T-helper 2 cell (primary cell): ENCODE measurements at places on chromosomes 7 and 10.

GRCh38 chr7:127189074-127189473 is 63.7 kb downstream of the GRM8 start:
- no peak for DNase-seq

DNA sequence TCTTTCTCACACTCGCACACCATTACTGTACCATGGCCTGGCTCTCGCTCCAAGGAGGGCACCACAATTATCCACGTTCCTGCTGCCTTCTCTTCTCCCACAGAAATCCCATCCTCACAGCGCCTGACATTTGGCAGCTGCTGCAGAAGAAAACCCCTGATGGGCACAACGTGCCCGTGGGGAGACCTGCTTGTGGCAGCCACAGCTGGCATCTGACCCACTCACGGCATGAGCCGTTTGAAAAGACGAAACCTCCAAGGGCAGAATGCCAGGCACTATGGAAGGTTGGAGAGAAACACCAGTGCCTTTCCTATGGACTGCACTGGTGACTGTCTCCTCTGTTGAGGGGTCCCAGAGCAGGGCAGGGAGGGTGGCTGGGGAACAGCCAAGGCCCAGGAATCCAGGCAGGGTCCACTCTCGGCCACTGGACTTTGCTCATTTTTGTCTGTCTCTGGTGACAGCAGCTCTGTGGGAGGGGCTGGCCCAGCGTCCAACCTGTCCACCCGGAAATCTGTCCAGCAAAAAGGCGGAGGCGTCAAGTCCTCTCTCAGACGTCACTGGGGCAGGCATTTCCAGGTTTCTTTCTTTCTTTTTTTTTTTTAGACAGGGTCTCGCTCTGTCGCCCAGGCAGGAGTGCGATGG is 61.0 kb upstream of the MKRN1 start:
- DNase-seq = no peak

- no peak for DNase-seq
Observed at GRCh38 chr10:125085258-125086054, 74.9 kb downstream of the CTBP2 start.

- DNase-seq = no peak
Observed at GRCh38 chr7:9761224-9761623, 1212.4 kb upstream of the PHF14 start.

DNA sequence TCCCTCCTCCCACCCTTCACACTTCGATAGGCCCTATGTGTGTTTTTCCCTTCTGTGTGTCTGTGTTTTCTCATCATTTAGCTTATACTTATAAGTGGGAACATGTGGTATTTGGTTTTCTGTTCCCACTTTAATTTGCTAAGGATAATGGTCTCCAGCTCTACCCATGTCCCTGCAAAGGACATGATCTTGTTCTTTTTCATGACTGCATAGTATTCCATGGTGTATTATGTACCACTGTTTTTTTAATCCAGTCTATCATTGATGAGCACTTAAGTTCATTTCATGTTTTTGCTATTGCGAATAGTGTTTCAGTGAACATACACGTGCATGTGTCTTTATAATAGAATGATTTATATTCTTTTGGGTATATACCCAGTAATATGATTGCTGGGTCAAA is 46.3 kb upstream of the GNAT3 start:
- DNase-seq = no peak

DNA sequence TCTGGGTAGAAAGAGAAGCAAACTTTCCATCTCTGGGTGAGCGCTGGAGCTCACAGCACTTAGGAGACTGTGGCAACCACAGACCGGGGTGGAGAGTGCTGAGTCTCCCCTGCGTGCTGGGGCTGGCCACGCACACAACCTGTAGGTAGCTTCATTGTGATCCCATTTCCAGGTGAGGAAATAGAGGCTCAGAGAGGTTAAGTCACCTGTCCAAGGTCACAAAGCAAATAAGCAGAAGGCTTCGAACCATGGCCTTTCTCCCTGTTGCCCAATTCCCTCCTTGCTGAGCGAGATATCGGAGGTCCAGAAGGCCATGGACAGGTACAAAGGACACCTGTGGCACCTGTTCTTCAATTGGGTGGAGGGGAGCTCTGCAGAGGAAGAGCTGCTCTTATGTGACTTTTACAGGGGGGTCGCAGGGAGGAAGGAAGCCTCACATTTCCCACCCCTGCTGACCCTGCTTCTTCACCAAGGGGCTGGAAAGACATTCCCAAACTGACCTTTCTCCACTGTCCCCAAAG is 39.4 kb downstream of the ZCCHC24 start:
- no peak for DNase-seq

DNA sequence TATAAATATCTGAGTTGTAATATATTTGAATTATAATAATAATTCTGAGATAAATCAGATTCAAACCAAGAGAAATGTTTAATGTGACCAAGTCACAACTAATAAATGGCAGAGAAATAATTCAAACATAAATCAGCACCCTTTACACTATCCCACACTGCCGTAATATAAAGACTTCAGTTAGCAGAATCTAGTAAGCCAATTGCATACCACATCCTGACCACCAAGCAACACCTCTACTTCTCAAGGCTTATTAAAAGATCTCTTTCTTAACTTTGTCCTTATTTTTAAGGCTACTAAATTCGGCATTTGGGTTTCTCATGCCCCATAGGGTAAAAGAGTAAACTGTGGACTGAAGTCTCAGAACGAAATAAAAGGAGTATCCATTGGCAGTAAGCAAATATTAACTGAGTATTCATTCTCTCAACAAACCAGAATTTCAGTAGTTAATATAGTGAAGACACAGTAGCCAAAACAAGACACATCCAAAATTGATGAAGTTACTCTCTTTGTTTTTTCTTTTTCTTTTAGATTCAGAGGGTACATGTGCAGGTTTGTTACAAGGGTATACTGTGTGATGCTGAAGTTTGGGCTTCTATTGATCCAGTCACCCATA is 14.8 kb downstream of the ACBD5 start:
- peak; percentile 61 for DNase-seq

DNA sequence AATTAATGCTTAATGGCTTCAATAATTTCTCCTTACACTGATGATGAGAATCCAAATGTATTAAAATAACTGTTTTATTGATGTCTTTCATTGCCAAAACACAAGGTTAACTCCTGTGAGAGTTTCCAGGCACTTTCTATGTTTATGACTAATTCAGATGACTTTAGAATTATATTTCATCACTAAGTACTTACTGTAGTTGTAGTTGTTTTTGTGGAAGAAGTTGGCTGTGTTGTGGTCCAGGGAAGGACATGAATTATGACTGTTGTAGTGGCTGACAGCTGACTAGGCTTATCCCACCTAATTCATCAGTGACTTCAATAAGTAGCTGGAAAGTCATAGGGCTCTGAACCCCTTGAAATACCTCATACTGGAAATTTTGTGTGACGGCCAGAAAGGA is 254.8 kb downstream of the HGF start:
- no peak for DNase-seq

DNA sequence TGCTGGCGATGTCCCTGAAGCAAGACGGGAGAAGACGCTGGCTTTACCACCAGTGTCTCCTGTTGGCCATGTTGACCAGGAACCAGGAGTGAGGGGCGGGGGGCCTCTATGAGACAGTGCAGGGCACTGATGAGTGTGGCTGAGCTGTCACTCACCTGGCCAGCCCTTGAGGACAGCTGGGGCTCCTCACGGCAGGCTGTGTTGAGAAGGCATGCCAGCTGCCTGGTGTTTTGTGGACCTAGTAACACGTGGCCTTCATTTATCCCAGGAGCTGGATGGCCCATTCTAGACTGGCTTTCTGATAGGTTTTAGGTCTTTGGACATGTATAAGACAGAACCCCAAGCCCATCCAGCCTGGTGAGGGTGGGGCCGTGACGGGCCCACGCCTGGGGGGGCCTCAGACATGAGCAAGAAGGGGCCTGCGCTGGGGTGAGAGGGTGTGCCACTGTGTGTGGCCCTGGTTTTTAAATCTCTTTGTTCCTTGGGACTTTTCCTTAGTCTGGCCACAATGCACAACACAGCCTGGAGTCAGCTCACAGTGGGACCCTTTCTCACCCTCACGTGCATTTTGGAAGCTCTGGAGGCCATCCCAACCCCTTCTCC is 10.5 kb downstream of the RHBDD2 start:
- DNase-seq = no peak

DNA sequence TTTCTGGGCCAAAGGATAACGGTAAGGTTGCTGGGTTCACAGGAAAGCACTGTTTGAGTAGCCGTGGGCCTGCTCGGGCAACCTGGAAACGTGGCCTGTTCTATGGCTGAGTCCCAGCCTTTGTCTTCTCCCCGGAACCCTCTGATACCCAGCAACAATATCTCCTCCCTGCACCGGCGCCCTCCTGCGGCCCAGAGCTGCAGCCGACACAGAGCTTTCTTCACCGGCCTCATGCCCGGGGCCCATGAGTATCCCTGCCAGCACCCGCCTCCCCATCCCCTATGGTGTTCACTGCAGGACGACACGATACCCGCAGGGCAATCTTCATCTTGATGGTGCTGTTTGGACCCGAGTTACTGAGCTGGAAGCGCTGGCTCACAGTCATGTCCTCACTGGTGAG is 38.6 kb upstream of the NCAPG2 start:
- no peak for DNase-seq

DNA sequence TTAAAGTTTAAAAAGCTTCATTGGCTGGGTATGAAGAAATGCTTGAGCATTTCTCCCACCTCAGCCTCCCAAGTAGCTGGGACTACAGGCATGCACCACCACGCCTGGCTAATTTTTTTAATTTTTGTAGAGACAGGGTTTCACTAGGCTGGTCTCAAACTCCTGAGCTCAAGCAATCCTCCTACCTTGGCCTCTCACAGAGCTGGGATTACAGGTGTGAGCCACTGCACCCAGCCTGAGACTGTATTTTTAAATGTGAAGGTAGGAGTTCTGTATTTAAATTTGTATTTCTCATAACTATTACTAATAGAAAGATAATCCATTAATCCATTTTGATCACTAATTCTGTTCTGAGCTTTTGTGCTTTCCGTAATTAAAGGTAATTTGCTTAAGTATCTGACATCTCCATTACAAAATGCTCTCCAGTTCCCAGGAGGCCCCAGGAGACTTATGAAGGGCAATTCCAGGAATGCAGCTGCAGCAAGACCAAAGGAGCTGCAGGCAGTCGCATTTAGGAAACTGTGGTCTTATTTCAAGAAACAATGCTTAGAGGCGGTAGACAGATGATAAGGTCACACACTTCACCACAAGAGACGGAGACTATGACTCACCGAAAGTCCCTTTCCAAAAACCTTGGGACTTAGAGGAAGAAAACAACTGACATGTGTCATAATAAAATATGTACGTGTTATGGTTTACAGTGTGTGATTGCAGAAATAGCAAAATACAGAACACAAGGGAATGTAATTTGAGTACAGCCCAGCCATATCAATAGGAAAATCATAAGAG is 23.3 kb downstream of the YAE1 start:
- peak; percentile 38 for DNase-seq

DNA sequence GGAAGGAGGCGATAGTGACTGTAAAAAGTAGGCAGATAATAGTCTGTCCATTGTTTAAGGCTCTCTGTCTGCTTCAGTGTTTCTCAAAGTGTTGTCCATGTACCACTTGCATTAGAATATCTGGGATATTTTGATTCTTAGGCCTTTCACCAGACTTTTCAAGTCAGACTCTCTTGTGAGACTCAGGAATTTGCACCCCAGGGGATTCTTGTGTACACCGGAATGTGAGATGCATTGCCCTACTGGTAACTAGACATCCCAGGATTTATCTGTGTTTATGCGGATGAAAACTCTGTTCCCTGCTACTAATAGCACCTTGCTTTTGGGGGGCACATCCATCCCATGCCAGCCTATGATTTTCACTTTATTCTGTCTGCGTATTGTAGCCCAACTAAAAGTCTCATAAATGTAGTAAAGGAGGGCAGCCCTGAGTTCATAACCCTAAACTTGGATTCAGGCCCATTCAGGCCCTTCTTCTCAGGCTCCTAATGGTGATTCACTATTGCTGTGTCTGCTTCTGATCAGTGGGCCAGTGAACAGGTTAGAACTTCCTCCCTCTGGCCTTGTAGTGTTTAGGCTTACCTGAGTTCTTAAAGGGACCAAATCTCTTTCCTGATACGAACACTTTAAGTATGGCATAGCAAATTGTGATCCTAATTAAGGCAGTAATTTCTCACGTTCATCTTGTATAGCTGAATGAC is 71.8 kb upstream of the RPA3 start:
- no peak for DNase-seq

DNA sequence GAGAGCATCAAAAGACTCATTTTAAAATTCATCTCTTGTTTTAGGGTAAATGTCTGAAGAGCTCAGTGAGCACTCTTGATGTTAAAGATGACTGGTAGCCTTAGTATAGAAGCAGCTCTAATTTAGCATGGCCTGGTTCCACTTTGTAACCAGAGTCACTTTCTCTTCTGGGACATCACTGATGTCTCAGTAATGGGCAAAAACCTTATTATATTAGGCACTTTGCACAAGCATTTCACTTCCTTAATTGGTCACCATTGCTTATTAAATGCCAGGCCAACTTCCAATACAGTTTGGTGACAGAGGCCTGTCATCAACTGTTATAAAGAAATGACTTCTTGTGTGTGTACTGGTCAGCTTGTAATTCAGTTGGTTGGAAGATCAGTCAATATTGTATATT is 53.0 kb downstream of the STEAP1B start:
- no peak for DNase-seq

DNA sequence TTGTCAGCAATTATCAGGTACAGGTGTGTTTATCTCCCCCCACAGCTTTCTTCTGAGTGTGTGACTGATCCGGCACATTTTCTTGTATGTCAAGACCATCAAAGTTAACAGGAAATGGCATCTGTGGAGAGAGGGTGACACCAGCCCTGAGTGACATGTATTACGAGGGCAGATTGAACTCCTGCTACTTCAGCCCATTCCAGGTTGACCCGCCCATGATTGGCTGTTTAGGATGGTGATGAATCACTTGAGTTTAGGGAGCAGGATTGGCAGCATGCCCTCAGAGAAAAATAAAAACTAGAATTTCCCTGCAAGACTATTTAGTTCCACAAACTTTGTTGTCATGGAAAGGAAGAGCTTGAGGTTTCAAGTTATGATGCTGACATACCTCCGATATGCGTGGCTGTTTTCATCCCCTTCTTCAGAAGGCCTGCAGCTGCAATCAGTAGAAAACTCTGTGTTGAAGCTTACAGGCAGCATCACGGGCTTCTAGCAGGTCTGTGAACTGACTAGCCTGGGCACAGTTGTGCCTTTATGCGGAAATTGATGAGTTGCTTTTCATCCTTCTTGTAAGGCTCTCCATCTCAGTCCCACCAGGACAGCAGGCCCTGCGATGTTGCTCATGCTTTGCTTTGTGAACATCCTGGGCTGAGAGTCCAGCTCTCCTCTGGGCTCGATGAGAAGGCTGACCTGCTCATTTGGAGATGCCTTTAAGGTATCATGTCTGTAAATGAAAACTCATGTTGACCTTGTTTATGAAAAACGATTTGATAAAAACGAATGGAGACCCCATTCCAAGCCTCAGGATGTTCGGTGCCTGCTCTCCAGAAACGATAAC is 8.0 kb upstream of the CELF2 start:
- DNase-seq = no peak

- no peak for DNase-seq
Observed at GRCh38 chr7:14899030-14899429, 3.5 kb downstream of the DGKB start.
